ENCODE measurements at places on chromosomes 2 and 18.

DNA sequence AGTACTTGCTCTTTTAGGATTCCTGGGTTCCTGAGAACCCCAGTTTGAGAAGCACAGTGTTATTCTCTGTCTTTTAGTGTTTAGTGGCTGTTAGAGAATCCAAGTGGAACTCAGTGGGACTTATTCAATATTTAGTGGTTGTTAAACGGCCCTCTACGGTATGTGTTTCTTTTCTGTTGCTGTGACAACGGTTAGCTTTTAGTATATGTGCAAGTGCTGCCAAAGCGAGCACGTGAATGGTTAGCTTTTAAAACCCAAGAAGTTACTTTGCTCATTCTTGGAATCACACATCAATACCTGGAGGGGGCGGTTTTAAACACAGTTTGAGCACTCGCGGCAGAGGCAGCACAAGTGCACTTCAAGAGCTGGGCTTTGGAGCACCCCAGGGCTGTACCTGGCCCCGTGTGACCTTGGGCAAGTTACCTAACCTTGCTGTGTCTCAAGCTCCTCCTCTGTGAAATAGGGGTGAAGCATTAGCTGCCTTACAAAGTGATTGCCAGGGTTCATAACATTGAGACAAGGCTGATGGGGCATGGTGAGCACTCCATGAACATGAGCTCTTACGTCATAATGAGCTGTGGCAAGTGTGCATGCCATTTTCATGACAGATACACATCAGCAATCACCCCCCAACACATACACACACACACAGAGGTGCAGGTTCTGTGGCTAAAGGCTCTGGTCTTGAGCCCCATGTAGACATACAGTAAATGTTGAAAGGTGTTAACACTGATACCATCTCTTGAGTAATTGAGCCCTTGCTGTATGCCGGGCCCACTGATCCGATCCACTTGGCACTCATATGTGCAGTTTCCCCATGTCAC is 234.1 kb downstream of the ALPK2 start:
- DNase-seq, result no peak

DNA sequence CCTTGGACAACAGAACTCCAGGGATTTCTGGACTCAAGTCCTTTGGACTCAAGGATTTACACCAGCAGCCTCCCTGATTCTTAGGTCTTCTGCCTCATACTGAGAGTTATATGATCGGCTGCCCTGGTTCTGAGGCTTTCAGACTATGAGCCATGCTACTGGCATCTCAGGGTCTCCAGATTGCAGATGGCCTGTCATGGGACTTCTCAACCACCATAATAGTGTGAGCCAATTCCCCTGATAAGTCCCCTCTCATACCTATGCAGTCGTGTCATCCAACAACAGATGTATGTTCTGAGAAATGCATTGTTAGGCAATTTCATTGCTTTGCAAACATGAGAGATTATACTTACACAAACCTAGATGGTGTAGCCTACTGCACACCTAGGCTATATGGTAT is 61.4 kb upstream of the MSTN start:
- DNase-seq, result no peak

- no peak for DNase-seq
Measured at GRCh38 chr2:25400169-25400568, 58.4 kb upstream of the DNMT3A start.

DNA sequence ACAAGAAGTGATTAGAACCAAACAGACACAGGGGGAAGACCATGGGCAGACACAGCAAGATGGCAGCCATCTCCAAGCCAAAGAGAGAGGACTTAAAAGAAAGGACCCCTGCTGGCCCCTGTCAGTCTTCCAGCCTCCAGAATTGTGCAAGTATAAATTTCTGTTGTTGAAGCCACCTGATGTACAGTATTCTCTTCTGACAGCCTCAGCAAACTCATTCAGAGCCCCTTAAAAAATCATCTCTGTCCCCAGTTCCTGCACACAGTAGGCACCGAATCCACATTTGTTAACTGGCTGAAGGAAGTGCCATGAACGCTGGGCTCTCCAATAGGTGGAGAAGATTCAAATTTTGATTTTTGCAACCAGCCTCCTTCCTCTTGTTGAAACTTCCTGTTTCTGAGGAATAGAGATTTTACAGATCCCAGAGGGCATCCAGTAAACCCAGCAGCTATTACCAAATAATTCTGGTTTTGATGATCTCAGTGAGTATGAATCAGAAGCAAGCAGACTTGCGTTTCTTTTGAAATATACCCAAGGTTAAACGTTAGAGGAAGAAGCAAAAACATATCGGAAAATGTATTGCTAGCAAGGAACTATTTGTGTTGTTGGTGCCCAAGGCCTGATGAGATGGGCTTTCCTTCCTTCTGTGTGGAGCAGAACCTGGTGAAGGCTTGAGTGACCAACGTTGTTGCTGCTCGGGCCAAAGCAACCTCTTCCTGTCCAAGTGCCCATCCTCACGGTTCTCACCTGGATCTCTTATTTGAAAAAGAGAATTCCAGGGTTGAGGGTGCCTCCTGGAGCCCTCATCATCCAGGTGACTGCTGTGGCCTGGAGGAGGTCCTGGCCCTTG is 47.7 kb upstream of the PLB1 start:
- peak; percentile 29 for DNase-seq

GRCh38 chr2:181978351-181979150 is 7.1 kb upstream of the PPP1R1C start:
- DNase-seq, result no peak

DNA sequence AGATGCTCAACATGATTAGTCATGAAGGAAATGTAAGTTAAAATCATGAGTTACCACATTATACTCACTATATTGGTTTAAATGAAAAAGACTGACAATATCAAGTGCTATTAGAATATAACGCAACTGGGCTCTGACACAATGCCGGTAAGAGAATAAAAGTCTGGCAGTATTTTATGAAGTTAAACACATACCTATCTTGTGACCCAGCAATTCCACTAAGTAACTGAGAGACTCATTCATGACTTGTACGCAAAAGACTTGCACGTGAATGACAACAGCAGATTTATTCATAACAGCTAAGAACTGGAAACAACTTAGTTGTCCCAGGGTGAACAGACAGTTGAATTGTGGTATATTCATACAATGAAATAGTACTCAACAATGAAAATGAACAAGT is 342.1 kb downstream of the SLC4A3 start:
- DNase-seq, result no peak

GRCh38 chr2:154447727-154448418 is 250.6 kb upstream of the KCNJ3 start:
- DNase-seq, result no peak

DNA sequence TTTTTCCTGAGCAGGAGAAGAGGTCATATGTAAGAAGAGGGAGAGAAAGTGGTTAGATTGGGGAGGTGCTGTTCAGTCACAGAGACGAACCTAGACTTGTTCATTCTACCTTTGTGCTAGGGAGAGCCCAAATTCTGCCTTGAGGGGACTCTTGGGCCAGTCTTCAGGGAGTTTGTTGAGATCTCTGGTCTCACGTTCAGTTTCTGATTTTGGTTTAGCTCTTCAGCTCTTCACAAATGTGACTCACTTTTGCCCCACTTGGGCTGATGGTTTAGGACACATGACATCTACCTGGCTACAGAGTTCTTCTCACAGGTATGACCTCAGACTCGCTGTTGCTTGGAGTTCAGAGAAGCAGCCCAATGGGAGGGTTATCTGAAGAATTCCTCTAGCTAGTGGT is 49.2 kb upstream of the DARS1 start:
- DNase-seq, result no peak
